ENCODE measurements at places on chromosomes 12 and 14.

GRCh38 chr12:80189241-80189640 is 89.9 kb downstream of the OTOGL start:
- no peaks in the 10 kb centered on the region for H3K36me3 ChIP-seq
- no peak overlapping the region for H3K27ac ChIP-seq
- H3K4me3 ChIP-seq, result no peak overlapping the region

- no peak for DNase-seq
- H3K27ac ChIP-seq, result no peak overlapping the region
- no peaks in the 10 kb centered on the region for H3K36me3 ChIP-seq
- no peaks in the 10 kb centered on the region for H3K27me3 ChIP-seq
Measured at GRCh38 chr12:90037740-90038139, 329.1 kb upstream of the ATP2B1 start.

- H3K27ac ChIP-seq, result peak overlapping the region; percentile 61
- no peaks in the 10 kb centered on the region for H3K27me3 ChIP-seq
- H3K4me1 ChIP-seq, result peaks cover 12% of the 10 kb centered on the region
- no peak for DNase-seq
- H3K4me3 ChIP-seq, result no peak overlapping the region
Measured at GRCh38 chr14:92719890-92720323, 28.5 kb downstream of the LGMN start.

DNA sequence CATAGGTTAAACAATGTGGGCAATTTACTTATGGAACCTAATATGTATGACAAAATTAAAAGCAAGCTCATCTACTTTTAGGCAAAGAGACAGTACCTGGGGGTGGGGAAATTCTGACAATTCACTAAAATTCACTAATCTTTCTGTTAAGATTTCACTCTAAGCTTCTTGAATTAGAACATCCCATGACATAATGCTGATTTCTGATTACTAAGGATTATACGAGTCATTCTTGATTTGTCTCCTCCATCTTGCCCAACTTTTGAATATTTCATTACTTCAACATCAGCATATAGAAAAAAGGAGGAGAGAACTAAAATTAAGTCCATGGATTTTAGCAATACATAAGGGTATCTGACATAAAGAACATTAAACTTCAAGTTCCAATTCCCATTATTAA is 2.4 kb downstream of the CEP83 start:
- H3K27ac ChIP-seq, result no peak overlapping the region
- H3K36me3 ChIP-seq, result no peaks in the 10 kb centered on the region
- no peak overlapping the region for H3K4me3 ChIP-seq
- H3K4me1 ChIP-seq, result peaks cover 22% of the 10 kb centered on the region
- no peaks in the 10 kb centered on the region for H3K27me3 ChIP-seq

DNA sequence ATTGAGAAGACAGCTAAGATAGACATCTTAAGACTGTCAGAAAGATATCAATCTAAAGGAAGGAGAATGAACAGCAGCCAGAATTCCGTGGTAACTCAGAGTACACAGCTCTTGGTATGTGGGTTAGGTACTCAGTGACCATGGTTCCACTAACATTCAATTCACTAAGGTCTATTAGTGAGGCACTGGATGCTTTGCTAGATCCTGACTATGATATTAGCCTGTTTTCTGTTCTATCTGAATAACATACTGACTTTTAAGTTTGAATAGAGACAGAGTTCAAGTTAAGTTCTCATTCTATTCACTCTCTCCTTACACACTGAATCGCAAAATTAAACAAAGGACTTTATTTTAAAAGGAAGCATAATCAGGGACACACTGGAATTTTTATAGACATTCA is 106.4 kb downstream of the PRKD1 start:
- H3K27ac ChIP-seq, result no peak overlapping the region
- H3K36me3 ChIP-seq, result no peaks in the 10 kb centered on the region
- no peak overlapping the region for H3K4me3 ChIP-seq
- H3K27me3 ChIP-seq, result no peaks in the 10 kb centered on the region
- no peaks in the 10 kb centered on the region for H3K4me1 ChIP-seq
- no peak for DNase-seq

DNA sequence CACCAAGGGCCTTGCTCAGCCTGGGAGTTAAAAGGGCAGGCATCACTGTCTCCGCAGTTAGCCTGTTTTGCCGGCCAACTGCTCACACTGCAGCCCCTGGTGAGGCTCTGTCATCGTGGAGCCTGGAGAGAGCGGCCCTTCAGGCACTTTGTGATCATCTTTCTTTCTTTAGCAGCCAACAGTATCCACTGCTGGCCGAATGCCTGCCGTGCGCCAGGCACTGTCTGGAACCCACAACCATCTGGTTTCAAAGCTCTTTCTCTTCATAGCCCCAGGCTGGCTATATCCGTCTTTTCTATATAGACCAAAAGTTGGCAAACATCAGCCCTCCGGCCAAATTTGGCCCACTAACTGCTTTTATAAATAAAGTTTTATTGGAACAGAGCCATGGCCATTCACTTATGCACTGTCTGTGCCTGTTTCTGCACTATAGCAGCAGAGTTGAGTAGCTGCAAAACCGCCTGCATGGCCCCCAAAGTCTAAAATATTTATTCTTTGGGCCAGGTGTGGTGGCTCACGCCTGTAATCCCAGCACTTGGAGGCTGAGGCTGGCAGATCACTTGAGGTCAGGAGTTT is 29.5 kb downstream of the SLC8B1 start:
- H3K36me3 ChIP-seq, result peaks cover 93% of the 10 kb centered on the region
- H3K4me3 ChIP-seq, result no peak overlapping the region
- H3K4me1 ChIP-seq, result peaks cover 3% of the 10 kb centered on the region

GRCh38 chr12:104054681-104055346 is 4.8 kb upstream of the GLT8D2 start:
- no peaks in the 10 kb centered on the region for H3K27me3 ChIP-seq
- H3K4me1 ChIP-seq, result peaks cover 4% of the 10 kb centered on the region
- H3K4me3 ChIP-seq, result no peak overlapping the region
- H3K27ac ChIP-seq, result no peak overlapping the region

DNA sequence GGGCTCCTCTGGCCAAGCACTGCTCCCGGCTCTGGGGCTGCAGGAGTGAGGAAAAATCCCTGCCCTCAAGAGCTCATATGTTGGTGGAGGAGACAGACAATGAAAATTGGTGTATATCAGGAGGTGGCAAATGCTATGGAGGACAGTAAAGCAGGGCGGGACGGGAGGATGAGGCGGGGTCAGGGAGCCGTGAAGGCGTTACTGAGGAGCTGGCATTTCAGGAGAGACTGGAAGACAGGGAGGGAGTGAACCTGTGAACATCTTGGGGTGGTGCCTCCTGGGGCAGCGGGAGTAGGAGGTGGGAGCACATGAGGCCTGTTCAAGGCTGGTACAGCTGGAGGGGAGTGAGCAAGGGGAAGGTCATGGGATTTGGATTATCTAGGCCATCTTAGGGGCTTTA is 26.6 kb downstream of the TSPAN9 start:
- no peak overlapping the region for H3K4me3 ChIP-seq
- DNase-seq, result no peak
- peak overlapping the region; percentile 61 for H3K27ac ChIP-seq
- H3K27me3 ChIP-seq, result no peaks in the 10 kb centered on the region

DNA sequence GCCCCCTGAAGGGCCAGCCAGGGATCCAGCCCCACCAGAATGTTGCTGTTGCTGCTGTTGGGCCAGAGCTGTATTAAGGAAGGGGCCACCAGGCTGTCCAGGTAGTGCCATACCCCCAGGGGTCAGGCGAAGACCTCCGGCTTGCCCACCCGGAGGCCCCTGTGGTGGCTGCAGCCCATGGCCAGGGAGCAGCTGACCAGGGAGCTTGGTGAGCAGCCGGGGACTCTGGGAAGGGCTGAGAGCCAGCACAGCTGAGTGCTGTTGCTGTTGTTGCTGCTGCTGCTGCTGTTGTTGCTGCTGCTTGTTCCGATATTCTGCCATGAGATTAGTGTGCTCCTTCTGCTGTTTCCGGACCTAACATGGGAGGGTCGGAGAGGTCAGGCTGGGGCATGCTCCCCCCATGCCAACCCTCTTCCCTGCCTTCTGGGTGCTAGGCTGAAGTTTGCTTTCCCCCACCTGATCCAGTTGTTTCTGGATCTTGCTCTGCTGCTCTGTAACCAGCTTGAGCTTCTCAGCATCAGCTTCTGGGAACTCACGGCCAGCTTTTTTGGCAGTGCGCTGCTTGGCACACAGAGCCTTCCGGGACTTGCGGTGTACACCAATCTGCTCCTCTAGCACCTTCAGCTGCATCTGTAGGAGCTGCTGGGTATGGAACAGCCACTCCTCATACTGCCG is 15.2 kb upstream of the PRKAG1 start:
- H3K27me3 ChIP-seq, result no peaks in the 10 kb centered on the region
- H3K4me1 ChIP-seq, result no peaks in the 10 kb centered on the region
- H3K36me3 ChIP-seq, result peaks cover 94% of the 10 kb centered on the region
- H3K27ac ChIP-seq, result no peak overlapping the region

- H3K4me3 ChIP-seq, result no peak overlapping the region
- no peaks in the 10 kb centered on the region for H3K36me3 ChIP-seq
- no peaks in the 10 kb centered on the region for H3K27me3 ChIP-seq
- no peak for DNase-seq
- H3K27ac ChIP-seq, result no peak overlapping the region
- no peaks in the 10 kb centered on the region for H3K4me1 ChIP-seq
Measured at GRCh38 chr12:75135026-75135425, 74.6 kb downstream of the KCNC2 start.

- H3K4me3 ChIP-seq, result no peak overlapping the region
- H3K36me3 ChIP-seq, result no peaks in the 10 kb centered on the region
- DNase-seq, result no peak
- H3K27me3 ChIP-seq, result no peaks in the 10 kb centered on the region
Measured at GRCh38 chr12:62658910-62659309, 192.3 kb downstream of the MON2 start.

DNA sequence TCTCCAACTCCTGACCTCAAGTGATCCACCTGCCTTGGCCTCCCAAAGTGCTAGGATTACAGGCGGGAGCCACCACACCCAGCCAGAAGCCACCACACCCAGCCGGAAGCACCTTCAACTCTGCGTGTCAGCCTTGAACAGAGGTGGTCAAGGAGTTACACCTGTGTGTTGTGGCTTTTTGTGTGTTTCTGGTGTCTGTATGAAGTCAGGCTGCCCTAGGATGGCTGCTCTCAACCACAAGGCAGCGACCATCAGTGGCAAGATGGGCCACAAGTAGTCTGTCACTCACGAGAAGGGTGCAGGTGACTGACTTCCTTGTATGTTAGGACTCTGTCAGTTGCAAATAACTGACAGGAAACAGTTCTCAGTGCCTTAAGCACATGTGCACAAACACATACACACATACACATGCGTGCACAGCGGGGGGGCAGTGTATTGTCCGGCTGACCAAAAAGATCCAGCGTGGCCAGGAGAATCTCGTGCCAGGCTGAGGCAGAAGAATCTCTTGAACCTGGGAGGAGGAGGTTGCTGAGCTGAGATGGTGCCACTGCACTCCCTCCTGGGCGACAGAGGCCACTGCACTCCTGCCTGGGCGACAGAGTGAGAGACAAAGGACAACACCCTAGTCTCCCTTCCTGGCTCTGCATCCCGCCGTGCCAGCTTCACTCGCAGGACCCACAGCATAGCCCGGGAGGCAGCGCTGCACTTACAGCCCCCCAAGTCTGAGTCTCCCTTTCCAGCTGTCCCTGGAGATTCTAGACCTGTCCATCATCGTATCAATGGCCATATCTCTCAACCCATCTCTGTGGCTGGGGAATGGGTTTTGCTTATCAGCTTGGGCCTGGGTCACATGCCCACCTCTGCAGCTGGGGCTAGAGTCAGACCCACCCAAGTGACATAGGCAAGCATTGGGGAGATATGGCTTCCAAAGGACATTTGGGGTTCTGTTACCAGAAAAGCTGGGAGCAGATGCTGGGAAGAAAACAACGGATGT is 13.7 kb downstream of the P2RX4 start:
- no peaks in the 10 kb centered on the region for H3K27me3 ChIP-seq
- H3K4me3 ChIP-seq, result no peak overlapping the region
- no peak for DNase-seq
- H3K27ac ChIP-seq, result no peak overlapping the region

DNA sequence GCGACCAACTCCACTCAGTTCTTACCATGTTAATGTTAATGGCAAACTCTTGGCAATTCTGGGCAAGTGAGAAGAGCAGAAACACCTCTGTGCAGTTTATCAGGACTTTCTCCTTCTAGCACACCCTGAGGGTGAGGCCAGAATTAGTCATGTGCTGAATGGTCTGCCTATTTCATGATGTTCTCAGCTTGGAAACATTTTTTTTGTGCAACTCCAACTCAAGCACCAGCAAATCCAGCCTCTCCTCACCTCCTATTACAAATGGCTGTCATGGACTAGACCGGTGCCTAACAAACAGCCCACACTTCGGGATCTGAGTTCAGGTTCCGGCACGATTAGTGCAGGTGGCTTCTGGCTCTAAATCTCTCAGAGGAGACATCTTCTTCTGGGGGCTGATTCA is 246.0 kb downstream of the ZFP36L1 start:
- H3K4me3 ChIP-seq, result no peak overlapping the region
- peak overlapping the region; percentile 96 for H3K27ac ChIP-seq
- H3K4me1 ChIP-seq, result peaks cover 70% of the 10 kb centered on the region
- no peaks in the 10 kb centered on the region for H3K36me3 ChIP-seq

GRCh38 chr12:31752450-31752849 is 23.6 kb upstream of the AMN1 start:
- DNase-seq, result no peak
- no peak overlapping the region for H3K4me3 ChIP-seq
- H3K4me1 ChIP-seq, result peaks cover 2% of the 10 kb centered on the region
- H3K36me3 ChIP-seq, result no peaks in the 10 kb centered on the region
- no peaks in the 10 kb centered on the region for H3K27me3 ChIP-seq
- H3K27ac ChIP-seq, result no peak overlapping the region

DNA sequence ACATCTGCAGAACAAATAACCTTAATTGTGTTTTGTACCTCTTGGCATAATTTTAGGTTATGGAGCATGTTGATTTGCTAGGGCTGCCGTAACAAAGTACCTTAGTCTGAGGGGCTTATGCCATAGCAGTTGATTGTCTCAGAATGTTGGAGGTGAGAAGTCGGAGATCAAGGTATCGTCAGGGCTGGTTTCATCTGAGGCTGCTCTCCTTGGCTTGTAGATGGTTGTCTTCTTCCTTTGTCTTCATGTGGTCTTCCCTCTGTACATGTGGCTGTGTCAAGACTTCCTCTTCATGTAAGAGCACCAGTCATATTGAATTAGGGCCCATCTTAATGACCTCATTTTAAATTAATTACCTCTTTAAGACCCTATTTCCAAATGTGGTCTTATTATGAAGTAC is 64.4 kb upstream of the PTHLH start:
- DNase-seq, result no peak
- H3K36me3 ChIP-seq, result no peaks in the 10 kb centered on the region
- H3K27me3 ChIP-seq, result no peaks in the 10 kb centered on the region
- H3K4me1 ChIP-seq, result no peaks in the 10 kb centered on the region

- no peaks in the 10 kb centered on the region for H3K36me3 ChIP-seq
- H3K4me1 ChIP-seq, result no peaks in the 10 kb centered on the region
- no peak overlapping the region for H3K4me3 ChIP-seq
Measured at GRCh38 chr12:130717752-130718151, 1.7 kb upstream of the RIMBP2 start.

- H3K36me3 ChIP-seq, result no peaks in the 10 kb centered on the region
- no peak for DNase-seq
- no peak overlapping the region for H3K27ac ChIP-seq
- H3K27me3 ChIP-seq, result no peaks in the 10 kb centered on the region
- peaks cover 6% of the 10 kb centered on the region for H3K4me1 ChIP-seq
Measured at GRCh38 chr12:19402211-19402610, 37.1 kb upstream of the AEBP2 start.

- H3K36me3 ChIP-seq, result no peaks in the 10 kb centered on the region
- no peak overlapping the region for H3K4me3 ChIP-seq
- H3K4me1 ChIP-seq, result peaks cover 58% of the 10 kb centered on the region
- no peak for DNase-seq
- H3K27me3 ChIP-seq, result no peaks in the 10 kb centered on the region
Measured at GRCh38 chr12:59121451-59121850, 201.1 kb upstream of the LRIG3 start.

GRCh38 chr14:59852350-59852749 is 18.2 kb downstream of the RTN1 start:
- H3K27me3 ChIP-seq, result no peaks in the 10 kb centered on the region
- no peak overlapping the region for H3K27ac ChIP-seq
- H3K4me1 ChIP-seq, result no peaks in the 10 kb centered on the region
- no peak overlapping the region for H3K4me3 ChIP-seq
- no peak for DNase-seq
- no peaks in the 10 kb centered on the region for H3K36me3 ChIP-seq

Measured in tibial artery (tissue), 4 donors.